Activated CD4-positive, CD25-positive, alpha-beta regulatory T cell (primary cell): ENCODE measurements at places on chromosomes 12 and 14.

DNA sequence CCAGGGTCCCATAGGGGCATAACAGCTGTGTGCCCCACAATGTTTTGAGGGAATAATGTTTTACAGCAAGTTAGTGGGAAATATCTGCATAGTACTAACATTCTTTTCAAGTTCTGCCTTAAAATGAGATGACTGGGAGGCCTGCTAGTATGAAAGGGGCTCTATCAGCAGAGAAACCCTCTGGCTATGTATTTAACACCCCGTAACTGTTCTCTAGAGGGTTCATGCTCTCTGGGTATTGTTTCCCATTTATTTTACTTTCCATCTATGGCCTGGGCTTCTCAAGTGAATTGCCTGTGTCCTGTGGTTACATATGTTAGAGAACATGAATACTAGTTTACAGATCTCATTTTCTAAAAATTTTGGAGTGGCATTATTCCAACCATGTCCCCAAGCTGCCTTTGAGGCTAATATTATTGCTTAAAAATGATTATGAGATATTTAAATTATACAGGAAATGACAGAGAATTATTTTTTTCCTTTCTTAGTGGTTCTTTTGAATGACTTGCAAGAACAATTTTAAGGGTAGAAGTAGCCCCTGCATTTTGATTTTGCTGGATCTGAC, 37.5 kb downstream of the GNG2 start:
- DNase-seq = no peak

GRCh38 chr12:87142342-87142741, 886.2 kb upstream of the MGAT4C start:
- DNase-seq = no peak

DNA sequence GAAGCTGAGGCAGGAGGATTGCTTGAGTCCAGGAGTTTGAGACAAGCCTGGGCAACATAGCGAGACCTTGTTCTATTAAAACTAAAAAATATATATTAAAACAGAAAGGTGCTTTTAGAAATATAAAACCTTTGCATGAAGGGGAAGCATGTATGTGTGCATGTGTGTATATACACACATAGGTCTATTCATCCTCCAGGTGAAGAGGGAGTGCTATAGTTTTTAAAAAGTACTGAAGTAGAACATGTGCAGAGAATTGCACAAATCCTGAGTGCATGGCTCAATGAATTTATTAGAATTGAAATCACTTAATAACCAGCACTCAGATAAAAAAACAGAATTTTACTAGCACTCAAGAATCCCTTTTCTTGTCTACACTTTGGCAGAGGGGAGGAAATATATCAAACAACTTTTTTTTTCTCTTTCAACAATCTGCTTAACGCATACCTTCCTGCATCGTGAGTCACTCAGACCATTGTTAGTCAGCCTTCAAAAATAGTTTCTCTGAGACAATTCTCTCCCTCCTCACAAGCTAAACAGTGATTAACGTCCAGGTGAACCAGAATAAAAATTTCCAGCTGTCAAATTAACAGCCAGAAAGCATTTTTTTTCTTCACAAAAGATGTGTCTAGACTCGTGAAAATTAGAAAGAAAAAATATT, 17.7 kb upstream of the NEDD1 start:
- no peak for DNase-seq

DNA sequence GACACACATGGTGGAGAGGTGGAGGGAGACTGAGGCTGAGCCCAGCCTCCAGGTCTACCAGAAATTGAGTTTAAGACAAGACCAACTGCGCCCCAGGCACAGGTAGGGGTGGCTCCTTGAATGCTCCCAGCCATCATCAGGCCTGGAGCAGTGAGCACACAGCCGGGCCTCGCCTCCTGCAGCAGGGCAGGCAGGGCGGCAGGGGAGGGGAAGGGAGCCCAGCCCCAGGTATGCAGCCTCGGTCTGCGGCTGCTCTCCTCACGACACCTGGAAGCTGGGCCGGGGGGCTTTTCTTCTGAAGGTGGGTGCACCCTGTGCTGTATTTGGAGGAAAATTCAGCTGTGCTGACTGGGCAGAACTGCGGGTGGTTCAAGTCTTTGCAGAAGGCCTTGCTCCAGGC, 29.5 kb upstream of the TDRD9 start:
- no peak for DNase-seq

GRCh38 chr14:21026988-21027315, 2.1 kb upstream of the NDRG2 start:
- DNase-seq = no peak

DNA sequence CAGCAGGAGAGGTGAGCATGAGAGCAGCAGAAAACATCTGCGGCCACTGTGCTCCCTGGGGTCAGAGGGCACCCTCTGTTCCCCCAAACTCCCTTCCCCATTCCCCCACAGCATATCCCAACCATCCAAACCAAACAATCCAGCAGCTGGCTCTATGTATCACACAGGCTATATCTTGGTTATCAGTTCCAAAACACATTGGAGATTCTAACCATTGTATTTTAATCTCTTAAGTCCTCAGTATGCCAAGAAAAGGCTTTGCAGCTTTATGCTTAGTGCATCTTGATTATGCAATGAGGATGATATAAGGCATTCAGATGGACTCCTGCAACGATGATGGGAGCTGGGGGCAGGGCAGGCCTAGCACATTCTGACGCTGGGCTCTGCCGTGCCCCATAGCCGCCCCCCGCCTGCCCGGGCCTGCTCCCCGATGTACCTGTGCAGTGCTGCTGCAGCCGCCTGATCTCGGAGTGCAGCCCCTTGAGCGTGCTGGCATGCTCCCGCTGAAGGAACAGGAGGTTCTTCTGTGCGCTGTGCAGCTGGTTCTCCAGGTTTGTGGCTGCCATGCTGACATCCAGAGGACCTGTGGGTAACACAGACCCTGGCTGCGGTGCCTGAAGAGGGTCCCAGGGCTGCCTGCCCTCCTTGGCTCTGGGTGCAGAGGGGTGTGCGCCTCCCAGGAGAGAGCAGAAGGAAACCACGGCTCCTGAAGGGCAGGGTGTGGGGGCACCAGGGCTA, 29.6 kb downstream of the CCDC92 start:
- no peak for DNase-seq

DNA sequence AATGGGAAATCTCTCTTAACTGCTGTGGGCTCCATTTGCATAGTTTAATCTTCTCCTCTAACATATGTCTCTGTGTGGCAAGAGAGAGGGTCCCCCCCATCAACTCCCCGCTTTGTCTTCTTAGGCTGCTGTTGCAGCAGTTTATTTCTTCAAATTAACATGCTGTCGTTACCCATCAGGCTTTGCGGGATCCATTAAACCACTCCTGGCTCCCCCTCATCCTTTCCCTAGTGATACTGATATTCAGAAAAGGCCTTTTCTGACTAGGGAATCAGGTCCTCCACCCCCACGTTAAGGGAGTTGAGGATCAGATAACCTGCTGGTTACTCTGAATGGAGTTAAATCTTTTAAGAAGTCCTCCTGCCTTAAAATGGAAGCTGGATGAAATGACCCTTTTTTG, 15.2 kb downstream of the GPR84 start:
- no peak for DNase-seq
